ENCODE measurements at places on chromosomes 1 and 21.

- no peak for DNase-seq
Measured at GRCh38 chr1:18541046-18541795, 60.5 kb downstream of the KLHDC7A start.

DNA sequence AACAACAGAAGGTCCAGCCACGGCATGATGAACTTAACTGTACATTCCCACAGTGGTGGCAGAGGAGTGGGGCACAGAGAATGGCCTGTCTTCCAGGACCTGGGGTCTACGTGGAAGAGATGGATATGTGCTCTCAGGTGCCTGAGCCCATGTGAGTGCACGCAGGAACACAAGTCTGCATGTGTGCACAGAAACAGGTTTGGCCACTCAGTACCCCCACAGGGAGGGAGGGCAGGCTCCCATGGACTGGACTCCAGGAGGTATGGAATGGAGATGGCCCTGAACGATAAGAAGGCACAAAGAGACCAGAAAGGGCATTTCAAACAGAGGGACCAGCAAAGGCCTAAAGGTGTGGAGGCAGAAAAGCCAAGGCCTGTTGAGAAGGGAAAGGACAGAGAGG is 10.8 kb downstream of the COL9A2 start:
- no peak for DNase-seq

- no peak for DNase-seq
Measured at GRCh38 chr1:212752252-212752933, 39.2 kb downstream of the NSL1 start.

DNA sequence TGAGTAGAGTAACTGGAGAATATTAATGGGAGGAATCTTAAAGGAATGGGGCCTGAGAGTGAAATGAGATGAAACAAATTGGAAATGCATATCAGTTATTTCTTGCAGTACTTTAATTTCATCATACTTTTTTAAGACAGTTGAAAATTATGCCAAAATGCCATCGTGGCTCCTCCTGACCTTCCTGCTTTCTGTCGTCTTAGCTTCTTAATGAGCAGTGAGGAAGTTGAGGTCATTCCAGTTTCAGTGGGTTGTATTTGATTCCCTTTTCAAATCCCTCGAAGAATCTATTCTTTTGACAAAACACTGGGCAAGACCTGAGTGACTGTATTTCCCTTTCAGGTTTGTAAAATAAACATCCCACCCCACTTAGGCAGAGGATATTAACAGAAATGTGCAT is 134.9 kb upstream of the MAP1LC3C start:
- no peak for DNase-seq

DNA sequence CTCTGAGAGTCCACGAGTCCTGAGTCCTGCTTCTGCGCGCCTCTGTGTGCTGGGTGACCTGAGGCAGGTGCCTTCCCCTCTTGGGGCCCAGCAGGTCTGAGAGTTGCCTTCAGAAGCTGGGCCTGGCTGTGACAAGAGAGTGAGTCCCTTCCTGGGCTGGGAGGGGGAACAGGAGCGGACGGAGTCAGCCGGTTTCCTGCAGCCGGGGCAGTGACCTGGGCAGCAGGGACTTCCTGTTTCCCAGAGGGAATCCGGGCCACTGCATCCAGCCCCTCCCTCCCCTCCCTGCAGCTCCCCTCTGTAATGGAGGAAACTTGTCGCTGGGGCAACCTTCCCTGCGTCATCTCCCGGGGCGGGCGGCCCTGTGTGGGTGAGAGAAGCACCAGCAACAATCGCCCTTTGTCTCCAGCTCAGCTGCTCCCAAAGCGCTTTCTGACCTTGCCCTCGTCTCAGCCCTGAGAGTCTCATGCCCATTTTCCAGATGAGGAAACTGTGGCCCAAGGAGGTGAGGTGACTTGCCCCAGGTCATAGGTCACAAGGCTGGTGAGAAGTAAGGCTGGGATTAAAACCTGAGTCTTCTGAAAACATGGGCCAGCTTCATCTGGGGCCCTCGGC is 61.1 kb downstream of the SDC3 start:
- no peak for DNase-seq

DNA sequence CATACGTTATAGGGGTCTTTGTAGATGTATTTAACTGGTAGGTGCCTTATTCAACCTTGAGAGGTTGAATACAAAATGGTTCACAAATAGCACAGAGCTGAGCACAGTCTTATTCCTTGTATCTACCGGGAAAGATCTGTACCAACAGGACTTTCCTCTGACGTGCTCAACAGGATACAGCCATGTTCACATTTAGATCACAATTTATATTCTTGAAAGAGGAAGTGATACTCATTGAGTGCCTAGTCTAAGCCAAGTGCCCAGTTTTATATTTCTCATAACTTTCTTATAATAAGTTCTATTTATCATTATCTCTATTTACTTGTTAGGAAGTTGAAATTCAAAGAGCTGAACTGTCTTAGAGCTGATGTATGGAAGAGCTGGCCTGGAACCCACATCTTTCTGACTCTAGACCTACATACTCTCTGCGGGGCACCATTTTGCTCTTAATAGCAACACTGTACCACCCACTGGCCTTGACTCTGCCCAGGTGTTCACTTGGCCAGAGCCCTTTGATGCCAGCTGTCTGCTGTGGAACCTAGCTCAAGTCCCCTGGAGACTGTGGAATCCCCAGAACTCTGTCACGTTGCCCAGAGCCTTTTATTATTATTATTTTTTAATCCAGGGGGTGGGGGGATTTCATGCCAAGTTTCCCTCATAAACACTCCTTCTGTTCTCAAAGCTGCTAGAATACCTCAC is 156.2 kb downstream of the TPR start:
- no peak for DNase-seq

DNA sequence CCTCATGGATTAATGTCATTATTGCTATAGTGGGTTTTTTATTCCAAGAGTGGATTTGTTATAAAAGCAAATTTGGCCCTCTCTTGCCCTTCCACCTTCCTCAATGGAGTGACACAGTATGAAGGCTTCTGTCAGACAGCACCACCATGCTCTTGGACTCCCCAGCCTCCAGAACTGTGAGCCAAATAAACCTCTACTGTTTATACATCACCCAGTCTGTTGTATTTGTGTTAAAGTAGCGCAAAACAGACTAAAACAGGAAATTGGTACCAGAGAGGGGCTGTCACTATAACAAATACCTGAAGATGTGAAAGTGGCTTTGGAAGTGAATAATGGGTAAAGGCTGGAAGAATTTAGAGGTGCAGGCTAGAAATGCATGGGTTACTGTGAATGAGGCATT is 38.0 kb upstream of the DMRTB1 start:
- DNase-seq = no peak

- DNase-seq = no peak
Measured at GRCh38 chr1:109935451-109935900, 24.8 kb downstream of the CSF1 start.

DNA sequence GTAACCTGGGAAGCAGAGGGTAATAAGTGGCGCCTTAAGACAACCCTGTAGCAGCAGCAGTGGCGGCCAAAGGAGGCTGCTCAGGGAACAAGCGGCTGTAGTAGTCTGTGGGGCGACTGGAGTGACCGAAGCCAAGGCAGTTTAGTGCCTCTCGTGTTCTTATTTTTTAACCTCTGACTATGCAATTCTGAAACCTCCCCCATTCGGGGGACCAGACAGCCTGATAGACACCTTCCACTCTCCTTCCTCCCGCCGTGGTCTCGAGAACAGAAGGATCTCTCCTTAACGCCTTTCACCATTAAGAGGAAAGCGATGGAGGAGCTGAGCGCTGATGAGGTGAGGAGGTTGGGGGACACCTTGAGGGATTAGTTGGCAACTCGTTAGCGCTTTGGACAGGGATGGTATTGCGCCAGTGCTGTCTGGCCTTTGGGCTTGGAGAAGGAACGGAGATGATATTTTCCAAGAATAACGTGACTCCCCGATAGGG is 644 bp downstream of the UBE4B start:
- DNase-seq = no peak

GRCh38 chr1:33719771-33720670 is 143.9 kb upstream of the HMGB4 start:
- no peak for DNase-seq

DNA sequence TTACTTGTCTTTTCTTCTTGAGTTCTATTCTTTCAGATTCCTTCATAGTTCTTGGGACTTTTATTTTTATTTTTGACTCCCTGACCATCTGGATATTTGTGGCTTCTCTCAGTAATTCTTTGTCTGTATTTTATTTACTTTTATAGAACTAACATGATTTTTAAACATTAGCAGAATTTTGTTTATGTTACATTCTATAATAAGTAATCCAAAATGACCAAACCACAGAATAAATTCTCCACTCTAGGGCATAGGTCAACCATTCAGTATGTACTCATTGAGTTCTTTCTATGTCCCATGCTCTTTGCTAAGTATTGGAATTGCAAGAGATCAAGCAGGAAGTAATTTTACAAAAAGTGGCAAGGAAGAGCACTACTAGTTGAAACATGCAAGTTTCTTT is 969.0 kb downstream of the TTLL7 start:
- no peak for DNase-seq

GRCh38 chr1:200374569-200375295 is 35.1 kb downstream of the ZNF281 start:
- no peak for DNase-seq

- no peak for DNase-seq
Measured at GRCh38 chr1:209583408-209583807, at the start of gene CAMK1G. Gene CAMK1G (plus strand): TSS chr1:209583714. CDS start chr1:209594984, 11,270 bp downstream.

DNA sequence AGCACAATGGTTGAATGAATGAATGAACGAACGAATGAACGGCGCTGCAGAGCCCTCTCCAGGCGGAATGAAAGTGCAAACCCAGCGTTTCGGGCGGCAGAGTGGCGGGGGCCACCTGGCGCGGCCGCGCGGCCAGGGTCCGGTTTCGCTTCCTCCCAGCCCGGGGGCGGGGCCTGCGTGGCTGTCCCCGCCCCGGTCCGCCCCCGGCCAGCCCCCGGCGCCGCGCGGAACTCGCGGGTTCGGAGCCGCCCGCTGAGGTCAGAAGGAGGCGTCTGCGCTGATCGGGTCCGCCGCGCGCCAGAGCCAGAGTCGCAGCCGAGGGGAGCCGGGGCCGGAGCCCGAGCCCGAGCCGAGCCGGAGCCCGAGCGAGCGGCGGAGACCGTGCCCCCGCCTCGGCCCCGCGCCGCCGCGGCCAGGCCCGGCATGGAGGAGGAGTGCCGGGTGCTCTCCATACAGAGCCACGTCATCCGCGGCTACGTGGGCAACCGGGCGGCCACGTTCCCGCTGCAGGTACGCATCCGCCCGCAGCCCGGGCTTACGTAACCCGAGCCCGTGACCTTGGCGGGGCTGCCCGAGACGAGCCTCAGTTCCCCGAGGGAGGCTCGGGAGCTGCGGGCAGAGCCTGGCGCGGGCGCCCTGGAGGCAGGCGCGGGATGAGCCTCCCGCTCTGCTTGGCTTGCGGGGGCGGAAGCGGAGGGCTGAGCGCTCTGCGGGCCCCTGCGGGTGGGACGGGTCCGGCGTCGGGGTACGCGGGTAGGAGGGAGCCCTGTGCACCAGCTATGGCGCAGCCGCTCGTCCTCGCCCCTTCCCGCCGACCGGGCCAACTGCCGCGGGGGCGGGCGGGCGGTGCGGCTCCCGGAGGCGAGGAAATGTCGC is at the start of gene PDXK:
Gene PDXK, plus strand, starts transcription at position 258 of the 876 bp plus-strand sequence. Its CDS starts 166 bp downstream, at position 424.
- no peak for DNase-seq

- DNase-seq = no peak
Measured at GRCh38 chr1:232329103-232329813, 300.7 kb downstream of the SIPA1L2 start.

DNA sequence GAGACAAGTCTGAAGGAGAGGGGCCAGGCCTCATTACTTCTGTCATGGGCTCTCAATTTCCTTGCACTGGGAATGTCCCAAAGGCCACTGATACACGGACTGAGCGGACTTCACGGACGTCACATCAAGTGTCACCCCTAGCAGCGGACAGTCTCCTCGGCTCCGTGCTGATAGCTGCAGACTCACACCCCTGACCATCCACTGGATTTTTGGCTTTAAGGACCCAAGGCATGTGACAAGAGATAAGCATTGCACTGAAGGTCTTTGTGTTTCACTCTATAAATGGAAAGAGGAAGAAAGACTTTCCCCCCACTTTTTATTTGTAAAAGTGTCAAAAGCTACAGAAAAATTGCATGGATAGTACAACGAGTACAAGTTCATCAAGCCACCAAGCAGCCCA is 200.4 kb upstream of the FGGY start:
- no peak for DNase-seq

DNA sequence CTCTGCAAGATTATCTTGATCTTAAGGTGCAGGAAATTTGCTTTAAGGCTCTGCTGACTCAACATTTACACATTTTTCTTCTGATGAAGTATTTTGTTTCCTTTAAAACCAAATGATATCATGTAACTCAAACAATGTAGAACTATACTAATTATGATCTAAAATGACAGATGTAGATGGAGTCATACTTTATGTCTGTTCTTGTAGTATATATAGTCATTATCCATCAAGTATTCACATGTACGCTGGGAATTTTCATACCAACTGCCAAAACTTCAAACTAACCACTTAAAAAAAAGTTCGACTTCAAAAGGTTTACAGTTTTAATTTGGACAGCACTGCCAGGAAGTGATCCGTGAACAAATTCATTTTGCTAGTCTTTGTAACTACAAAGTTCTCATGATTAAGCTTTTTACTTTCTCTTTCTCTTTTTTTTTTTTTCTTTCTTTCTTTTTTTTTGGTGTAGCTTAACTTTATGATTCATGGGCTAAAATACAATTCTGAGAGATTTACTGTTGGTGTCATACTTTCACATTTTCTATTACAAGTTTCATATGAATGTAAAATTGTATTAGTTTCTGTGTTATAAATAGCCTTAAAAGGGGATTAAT is 509.0 kb upstream of the CXADR start:
- peak; percentile 27 for DNase-seq

DNA sequence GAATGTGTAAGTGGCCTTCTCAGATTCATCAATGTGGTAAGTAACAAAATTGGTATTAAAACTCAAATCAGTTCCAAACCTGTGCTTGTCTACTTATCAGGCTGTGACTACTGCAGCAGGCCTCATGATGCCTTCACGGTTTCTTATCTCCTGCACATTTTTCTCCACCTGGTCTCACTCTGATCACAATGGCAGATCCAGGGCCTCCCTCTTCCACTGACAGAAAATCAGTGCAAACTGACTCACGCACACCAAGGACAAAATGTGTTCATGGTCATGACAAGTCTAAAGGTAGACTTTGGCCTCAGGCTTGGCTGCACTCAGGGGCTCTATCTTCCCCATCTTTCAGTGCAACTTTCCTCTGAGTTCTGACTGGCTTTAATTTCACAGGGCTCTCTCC is 56.7 kb upstream of the ATP1A1 start:
- no peak for DNase-seq

DNA sequence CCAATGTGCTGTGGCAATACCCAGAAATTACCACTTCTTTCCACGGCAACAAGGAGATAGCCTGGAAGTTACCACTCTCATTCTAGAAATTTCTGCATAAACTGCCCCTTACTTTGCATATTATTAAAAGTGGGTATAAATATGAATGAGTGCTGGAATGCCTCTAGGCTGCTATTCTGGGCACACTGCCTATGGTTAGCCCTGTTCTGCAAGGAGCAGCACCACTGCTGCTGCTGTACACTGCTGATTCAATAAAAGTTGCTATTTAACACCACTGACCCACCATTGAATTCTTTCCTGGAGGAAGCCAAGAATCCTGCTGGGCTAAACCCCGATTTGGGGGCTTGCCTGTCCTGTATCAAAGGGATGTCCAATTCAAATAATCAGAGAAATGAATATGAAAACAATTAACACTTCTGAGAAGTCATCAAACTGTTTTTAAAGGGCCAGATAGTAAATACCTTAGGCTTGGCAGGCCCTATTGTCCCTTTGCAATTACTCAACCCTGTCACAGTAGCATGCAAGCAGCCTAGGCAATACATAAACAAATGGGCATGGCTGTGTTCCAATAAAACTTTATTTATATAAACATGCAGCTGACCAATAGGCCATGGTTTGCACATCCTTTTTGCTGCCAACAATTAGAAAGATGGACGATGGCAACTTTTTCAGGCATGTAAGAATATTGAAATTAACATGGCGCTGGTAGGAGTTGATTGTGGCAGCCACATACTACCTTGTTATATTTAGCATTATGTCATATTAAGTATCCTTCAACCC is 369.4 kb upstream of the B3GALT2 start:
- DNase-seq = no peak

Data from HS-27A (cell line).